Heart left ventricle (tissue), 16 donors: ENCODE measurements at places on chromosomes 7 and 10.

DNA sequence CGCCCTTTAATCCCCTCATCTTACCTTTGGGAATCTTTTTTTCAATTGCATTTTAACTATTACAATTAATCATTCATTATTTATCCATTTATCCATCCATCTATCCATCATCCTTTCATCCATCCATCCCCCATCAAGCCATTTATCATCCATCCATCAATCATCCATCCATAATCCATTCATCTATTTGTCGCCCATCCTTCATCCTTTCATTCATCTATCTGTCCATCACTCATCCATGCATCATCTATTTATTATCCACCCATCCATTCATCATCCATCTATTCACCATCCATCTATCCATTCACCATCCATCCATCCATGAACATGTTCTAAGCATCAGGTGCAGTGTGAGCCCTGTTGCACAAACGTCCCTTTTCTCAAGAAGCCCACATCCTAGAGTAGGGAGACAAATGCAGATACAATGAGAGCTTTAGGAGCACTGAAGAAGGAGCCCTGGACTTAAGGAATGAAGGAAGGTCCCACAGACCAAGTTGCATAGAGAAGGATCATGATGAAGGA lies 199.5 kb downstream of the ADAM12 start:
- H3K4me1 ChIP-seq, result no peaks in the 10 kb centered on the region
- DNase-seq, result no peak
- no peaks in the 10 kb centered on the region for H3K36me3 ChIP-seq
- H3K4me3 ChIP-seq, result no peak overlapping the region
- no peak overlapping the region for H3K27ac ChIP-seq

GRCh38 chr10:85848756-85849155 lies 517.8 kb downstream of the GRID1 start:
- H3K27me3 ChIP-seq, result no peaks in the 10 kb centered on the region
- H3K27ac ChIP-seq, result no peak overlapping the region
- H3K4me1 ChIP-seq, result no peaks in the 10 kb centered on the region
- DNase-seq, result no peak
- no peak overlapping the region for H3K4me3 ChIP-seq

DNA sequence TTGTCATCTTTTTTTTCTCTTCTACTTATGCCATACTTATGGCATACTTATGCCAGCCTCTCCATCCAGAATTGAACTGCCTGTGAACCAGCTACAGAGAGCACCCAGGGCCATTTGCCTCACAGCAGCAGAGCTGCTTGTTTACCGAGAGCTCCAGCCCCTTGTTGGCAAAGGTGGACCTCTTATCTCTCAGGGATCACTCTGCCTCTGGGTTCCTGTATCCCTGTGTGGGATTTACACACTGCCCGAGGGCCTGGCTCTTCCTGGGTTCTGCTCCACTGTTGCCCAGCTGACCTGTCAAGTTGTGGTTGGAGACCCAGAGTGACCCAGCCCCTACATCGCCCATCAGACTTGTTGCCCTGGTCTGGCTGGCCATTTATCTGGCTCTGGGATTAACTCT lies 22.3 kb downstream of the MRPS33 start:
- no peak overlapping the region for H3K4me3 ChIP-seq
- DNase-seq, result no peak
- H3K4me1 ChIP-seq, result no peaks in the 10 kb centered on the region
- H3K27me3 ChIP-seq, result no peaks in the 10 kb centered on the region
- H3K36me3 ChIP-seq, result no peaks in the 10 kb centered on the region

DNA sequence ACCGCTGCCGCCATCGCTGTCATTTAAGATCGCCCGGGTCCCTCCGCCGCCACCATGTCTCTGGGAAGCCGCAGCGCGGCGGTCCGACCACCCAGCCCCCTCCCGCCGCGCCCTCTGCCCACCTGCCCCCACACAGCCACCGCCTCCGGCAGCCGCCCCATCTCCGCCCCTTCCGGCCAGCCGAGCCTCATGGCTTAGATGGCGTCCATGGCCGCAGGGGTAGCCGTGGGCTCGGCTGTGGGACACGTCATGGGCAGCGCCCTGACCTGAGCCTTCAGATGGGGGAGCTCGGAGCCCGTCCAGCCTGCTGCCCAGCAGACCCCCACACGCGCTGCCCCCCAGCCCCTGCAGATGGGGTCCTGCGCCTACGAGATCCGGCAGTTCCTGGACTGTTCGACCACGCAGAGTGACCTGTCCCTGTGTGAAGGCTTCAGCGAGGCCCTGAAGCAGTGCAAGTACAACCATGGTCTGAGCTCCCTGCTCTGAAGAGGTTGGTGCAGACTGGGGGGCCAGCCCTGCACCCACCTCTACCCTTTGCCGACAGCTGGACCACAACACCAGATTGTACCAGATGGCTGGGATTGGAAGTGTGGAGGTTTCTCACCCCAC lies 38.0 kb upstream of the TARP start:
- H3K36me3 ChIP-seq, result no peaks in the 10 kb centered on the region
- no peak overlapping the region for H3K27ac ChIP-seq
- no peaks in the 10 kb centered on the region for H3K27me3 ChIP-seq
- H3K4me1 ChIP-seq, result peaks cover 16% of the 10 kb centered on the region

GRCh38 chr7:149731207-149731955 lies 42.0 kb downstream of the ZNF467 start:
- no peak overlapping the region for H3K4me3 ChIP-seq
- H3K4me1 ChIP-seq, result peaks cover 4% of the 10 kb centered on the region
- H3K36me3 ChIP-seq, result peaks cover 57% of the 10 kb centered on the region

- H3K27me3 ChIP-seq, result no peaks in the 10 kb centered on the region
- H3K4me3 ChIP-seq, result no peak overlapping the region
- no peak for DNase-seq
- no peaks in the 10 kb centered on the region for H3K36me3 ChIP-seq
Measured at GRCh38 chr7:41889472-41889871, 186.6 kb upstream of the INHBA start.

- H3K27ac ChIP-seq, result no peak within 1 kb of the TSS
- no peaks in the 10 kb centered on the region for H3K27me3 ChIP-seq
- H3K36me3 ChIP-seq, result no peaks in the 10 kb centered on the region
- H3K4me1 ChIP-seq, result peaks cover 12% of the 10 kb centered on the region
Measured at GRCh38 chr10:127196282-127197153, at the start of gene INSYN2A. Gene INSYN2A (minus strand): TSS chr10:127196591. CDS start chr10:127176395, 20,196 bp downstream.
